Dorsolateral prefrontal cortex (tissue), 122 donors: ENCODE measurements at places on chromosomes 11 and 22.

GRCh38 chr11:75334402-75334891 lies 17.0 kb downstream of the ARRB1 start:
- DNase-seq = no peak

- DNase-seq = no peak
Observed at GRCh38 chr11:59145534-59145933, 2.9 kb downstream of the FAM111A start.

DNA sequence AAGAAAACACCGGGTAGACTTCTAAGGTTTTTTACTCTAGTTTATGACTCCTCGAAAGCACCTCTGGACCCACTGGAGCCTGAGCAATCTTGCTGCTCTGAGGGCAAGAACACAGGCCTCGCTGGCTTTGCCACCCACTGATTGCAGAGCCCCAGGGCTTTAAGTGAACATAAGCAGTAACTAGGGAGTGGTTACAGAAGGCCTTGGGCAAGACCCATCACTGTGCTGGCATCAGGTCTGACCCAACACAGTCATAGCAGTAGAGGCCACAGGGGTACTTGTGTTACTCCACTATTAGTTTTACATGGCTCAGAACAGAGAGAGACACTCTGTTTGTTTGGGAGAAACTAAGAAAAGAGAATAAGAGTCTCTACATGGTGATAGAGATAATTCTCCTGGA lies 684.5 kb downstream of the FAM181B start:
- no peak for DNase-seq

- DNase-seq = no peak
Observed at GRCh38 chr11:79397252-79397651, 43.6 kb downstream of the TENM4 start.

GRCh38 chr11:88164806-88165585 lies 10.2 kb downstream of the RAB38 start:
- DNase-seq = no peak

GRCh38 chr11:34356130-34356529 lies 1.7 kb downstream of the ABTB2 start:
- DNase-seq = no peak

DNA sequence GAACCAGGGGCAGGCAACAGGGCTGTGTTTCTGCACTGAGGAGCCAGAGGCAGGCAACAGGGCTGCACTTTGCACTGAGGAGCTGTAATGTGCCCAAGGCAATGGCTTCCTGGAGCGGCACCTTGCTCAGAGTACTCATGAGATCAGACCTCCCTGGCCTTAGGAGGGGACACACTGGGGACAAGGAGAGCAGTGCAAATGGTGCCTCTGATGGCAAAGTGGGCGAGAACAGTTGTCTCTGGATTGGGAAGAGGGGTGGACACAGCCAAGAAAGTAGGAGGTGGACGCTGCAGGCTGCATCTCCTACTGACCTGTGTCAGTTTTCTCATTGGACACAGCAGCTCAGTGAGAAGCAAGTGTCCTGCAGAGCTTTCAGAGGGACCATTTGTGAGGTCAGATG lies 1443.3 kb downstream of the TBC1D22A start:
- DNase-seq = peak; percentile 2

DNA sequence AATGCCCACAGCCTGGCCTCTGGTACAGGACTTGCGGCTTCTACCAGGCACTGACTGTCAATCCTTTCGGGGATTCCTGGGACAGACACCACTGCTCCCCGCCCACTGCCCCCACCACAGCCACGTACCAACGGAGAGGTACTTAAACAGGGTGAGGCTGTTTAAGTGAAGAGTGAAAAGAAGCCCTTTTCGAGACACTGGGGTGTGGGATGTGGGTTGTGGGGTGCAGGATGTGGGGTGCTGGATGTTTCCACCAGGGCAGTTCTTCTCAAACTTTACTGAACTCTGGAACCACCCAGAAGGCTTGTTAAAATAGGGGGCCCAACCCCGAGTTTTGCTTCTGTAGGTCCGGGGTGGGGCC lies 34.2 kb upstream of the PRR5 start:
- no peak for DNase-seq

DNA sequence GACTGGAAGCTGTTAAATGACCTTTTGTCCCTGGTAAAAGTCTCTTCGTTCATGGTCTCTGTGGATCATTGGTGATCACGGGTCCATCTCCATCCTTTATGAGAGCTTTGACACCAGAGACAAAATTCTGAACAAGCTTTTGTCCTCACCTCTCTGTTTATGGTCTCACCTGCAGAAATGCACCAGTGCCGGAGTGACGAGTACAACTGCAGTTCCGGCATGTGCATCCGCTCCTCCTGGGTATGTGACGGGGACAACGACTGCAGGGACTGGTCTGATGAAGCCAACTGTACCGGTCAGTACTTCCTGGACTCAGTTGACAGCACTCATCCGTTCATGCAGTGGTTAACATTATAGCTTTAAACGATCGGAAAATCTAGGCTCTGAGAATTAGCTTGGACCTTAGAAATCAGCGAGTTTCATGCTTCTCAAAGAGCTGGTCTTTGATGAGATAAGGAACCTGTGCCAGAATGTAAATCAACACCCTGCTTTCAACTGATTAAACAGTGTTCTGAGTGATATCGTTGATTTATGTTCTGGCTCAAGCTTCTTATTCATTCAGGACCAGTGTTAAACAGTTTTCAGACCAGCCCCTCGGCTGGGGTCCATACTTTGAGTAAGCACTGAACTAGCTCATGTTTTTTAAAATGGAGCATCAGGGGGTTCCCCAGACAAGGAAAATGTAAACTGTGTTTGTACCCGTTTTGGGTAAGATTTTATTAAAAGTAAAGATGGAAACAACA lies 124.5 kb upstream of the SORL1-AS1 start:
- no peak for DNase-seq

DNA sequence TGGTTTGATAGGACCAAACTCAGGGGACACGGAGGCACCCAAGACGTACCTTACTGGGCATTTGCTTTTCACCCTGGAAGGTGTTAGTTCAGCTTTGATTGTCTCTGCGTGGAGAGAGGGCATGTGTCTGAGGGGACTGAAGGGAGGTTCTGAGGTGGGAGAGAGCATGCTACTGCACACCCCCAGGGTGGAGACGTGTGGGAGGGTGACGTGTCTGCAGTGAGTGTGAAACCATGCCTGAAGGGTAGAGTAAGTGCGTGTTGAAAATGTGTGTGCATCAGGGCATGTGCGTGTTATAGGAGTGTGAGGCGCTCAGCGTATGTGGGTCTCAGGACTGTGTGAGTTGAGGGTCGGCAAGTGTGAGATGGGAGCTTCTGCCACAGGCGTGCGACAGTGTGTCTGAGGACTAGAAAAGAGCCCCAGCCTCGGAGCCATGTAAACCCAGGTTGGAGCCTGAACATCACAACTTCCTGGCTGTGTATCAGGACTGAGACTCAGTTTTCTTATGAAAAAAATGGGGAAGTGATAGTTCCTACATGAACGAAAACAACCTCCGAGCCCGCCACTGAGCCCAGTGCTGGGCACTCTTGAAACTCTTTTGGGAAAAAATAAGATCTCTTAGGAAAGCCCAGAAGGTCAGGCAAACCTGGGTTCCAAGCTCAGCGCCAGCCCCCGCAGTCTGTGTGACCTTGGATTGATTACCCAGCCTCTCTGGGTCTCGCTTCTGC lies 11.8 kb upstream of the KCNJ11 start:
- DNase-seq = no peak

DNA sequence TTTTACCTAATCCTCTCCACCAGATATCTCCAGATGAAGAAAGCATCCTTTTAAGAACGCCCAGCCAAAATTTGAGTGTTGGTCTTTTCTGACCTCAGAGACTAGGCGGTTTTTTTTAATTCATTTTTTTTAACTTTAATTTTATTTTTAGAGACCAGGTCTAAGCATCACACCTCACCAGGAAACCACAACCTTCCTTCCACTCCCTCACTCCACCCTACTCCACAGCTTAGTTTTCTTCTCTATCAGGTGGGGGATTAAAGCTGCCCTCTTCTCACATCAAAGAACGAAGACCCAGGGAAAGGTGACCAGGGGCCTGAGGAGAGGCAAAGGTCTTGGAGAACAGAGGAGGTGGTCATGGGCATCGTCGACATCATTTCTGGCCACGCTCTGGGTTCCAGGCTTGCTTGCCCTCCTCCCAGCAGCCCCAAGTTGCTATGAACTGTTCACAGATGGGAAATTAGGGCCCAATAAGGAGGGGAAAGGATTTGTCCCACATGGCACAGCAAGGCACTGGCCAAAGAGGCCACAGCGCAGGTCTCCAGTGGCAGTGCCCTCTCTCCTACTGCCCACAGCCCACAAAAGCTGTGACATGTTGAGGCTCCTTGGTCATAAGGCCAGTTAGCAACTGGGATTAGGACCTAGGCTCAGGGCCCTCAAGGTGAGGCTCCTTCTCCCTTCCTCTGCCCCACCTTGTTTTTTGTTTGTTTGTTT lies 1.4 kb upstream of the PEX16 start:
- DNase-seq = no peak

GRCh38 chr11:76806131-76806530 lies 23.0 kb downstream of the TSKU start:
- DNase-seq = no peak

DNA sequence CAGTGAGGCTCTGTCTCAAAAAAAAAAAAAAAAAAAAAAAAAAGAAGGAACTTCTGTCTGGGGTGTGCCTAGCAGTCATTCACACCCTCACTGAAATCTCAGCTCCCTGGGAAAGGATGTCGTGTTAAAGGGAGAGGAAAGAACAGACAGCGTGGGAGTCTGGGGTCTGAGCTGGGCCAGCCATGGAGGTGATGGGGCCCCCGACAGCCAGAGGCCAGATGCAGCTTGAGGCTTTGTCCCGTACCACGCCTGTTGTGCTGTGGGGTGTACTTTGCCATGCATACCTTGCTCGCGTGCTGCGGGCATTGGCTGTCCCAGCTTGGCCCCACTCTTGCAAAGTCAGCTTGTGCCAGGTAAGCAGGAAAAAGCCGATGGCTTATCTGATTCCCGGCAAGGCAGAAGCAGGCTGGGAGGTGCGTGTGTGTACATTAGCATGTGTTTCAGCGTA lies 4.6 kb downstream of the SYT12 start:
- DNase-seq = no peak

- no peak for DNase-seq
Observed at GRCh38 chr11:81573367-81573766, 1160.3 kb downstream of the FAM181B start.

GRCh38 chr22:48404801-48405447 lies 1422.7 kb downstream of the BRD1 start:
- no peak for DNase-seq

DNA sequence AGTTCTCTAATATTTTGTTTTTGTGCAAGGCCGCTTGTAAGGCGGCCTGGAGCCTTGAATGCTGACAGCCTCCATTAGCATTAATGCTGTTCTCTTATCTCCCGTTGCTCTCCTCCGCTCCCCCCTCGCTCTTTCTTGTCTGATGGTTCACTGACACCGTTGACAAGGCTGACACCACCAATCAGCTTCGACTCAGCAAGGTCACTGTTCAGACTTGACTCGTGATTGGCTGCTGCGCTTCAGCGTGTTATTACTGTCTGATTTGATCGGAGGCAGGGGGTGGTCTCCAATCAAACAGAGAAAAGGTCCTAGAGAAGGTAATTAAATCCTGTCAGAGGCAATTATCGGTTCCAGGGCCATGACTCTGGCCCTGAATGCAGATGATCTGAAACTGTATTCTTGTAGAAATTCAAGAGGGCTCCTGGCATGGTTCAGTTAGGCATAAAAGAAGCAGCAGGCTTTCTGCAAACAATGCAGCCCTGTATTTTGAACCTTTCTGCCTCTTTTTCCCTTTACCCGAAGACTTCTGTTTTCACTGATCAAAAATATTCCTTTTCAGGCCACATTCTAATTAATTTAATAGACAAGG lies 49.3 kb upstream of the MPPED2 start:
- peak; percentile 80 for DNase-seq

DNA sequence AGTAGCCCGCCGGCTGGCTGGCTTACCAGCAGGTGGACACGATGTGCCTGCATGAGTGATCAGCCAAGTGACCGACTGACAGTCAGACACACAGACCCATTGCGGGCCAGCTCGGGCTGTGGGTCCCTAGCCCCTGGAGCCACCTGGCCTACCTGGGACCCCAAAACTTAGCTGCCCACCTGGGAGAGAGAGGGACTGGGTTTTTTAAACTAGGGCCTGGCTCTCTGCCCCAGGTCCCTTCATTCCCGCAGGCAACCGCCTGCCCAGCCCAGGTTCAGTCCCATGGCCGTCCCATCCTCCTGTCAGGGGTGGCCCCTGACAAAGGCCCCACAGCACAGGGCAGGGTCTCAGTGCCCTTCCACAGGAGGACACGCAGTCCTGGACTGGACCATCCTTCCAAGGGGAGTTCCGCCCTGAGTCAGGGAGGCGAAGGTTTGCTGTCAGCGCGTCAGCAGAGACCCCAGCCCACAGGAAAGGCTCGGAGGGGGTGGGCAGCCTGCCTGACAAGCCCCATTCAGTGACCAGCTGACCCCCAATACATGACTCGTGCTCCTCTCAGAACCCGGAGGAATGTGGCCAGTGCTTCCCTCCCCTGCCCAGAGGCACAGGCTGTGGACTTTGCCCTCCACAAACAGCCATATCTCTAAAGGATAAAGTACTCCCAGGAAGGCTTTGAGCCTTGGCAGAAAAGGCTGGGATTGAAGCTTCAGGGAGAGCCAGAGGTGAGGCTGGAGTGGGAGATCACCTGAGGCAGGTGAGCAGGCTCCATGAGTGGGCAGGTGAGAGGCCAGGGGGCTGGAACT lies 8.4 kb downstream of the SLCO2B1 start:
- no peak for DNase-seq

DNA sequence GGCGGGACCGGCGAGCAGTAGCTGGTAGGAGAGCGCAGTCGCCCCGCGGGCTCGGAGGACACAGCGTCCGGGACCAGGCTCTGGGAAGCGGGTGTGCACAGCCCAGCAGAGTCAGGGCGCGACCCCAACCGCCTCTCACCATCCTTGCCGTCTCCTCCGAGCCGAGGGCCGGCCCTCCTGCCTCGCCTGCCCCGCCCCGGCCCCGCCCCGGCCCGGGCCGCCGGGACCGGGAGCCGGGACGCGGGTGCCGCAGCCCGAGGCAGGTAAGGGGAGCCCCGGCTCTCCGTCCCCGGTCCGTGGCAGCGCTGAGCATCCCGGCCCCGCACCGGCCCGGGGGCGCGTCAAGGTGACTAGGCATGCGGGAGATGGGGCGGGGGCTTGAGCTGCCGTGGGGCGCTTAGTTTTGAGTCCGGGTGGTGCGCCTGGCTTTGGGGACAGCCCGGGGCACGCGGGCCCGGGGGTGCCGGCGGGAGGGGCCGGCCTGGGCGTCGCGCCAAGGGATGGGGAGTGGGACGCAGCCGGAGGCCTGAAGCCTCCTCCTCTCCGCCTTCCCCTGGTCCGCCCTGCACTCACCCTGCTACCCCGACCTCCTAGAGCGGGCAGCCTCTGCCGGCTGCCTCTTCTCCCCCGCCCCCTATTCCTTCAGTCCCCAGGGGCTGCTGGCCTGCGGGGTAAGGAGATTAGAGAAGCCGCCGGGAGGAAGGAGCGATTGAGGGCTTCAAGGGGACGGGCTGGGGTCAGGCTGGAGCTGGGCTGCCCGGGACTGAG lies at the start of gene ABCG4:
Gene ABCG4, plus strand, starts transcription at position 35 of the 768 bp plus-strand sequence. CDS start 914 bp downstream, outside the sequence.
- DNase-seq = no peak

- DNase-seq = no peak
Observed at GRCh38 chr11:79617561-79617960, 176.7 kb upstream of the TENM4 start.
